ENCODE measurements at places on chromosomes 11 and 22.

GRCh38 chr22:35892192-35892591, 136.4 kb downstream of the RBFOX2 start:
- no peak for DNase-seq

DNA sequence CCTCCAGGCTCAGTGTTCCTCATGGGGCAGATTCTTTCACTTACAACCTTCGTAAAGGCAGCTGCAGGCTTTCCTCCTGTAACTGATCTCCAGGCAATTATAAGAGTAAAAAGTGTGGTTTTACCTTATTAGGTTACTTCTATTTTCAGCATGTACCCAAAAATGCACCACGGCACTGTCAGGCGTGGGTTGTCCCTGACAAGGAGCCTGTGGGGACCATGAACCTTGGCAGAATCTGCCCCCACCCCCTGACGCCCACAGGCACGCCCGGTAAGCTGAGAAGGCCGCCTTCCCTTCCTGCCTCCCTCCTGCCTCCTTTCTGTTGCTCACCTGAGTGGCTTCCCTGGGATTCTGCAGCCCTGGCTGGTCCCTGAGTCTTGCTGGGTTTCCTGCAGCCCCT, 1383.3 kb downstream of the TBC1D22A start:
- DNase-seq: no peak

DNA sequence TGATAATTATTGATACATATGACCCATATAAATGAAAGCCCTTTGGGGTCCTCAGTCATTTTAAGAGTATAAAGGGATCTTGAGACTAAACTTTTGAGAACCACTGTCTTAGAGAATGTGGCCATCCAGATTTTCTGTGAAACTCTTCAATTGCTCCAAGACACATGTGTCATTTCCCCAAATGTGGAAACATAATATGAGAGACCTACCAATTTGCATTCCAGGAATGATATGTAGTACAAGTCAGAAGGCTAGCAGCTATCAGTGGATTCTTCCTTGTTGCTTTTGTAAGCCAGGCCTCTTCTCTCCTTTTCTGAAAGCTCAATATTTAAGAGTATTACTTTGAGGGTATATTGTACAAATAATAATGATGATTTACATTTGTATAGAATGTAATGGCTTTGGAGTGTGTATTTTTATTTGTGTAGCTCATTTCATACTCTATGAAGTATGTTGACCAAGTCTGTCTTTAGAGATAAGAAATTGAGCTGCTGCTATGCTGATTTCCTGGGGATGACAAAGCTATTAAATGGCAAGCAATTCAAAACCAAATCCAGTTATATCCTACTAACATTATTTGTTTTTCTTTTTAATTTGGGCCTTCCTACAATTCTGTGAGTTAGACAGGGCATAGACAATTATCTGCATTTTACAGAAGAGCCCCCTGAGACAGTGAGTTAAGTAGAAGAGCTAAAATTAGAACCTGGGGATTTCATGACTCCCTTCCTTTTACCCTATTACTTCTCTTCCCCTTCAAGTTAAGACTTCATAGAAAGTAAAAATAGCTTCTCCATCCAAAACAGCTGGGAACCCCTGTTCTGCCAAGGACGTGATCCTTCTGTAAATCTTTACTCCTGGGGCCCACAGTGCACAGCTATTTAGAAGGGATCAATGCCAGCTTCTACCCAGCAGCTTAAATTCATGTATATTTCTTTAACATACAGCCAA, 131.9 kb downstream of the WNT11 start:
- no peak for DNase-seq

DNA sequence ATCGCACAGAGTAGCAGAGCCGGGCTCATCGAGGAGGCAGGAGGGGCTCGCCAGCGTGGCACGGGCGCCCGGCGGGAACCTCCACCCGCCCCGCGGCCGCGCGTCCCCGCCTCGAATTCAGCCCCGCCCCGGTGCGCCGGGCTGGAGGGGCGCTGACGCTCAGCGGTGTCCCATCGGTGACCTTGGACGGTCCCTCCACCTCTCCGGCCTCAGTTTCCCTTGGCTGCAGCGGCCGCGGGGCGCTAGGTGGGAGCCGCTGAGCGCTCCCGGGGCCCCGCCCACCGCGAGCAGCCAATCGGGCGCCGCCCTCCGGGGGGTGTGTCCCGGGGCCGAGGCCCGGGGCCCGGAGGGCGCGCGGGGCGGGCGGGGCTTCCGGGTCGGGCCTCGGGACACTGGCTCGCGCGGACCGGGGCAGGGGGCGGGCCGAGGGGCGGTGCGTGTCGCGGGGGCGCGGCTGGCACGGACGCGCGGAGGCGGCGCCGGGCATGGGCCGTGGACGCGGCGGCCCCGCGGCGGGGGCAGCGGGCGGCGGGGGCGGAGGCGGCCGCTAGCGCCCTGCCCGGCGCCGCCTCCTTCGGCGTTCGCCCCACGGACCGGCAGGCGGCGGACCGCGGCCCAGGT, at the start of gene PPARA:
Gene PPARA (plus strand): TSS at position 493 of the 621 bp plus-strand sequence. CDS start 47,858 bp downstream, outside the sequence.
- peak; percentile 49 for DNase-seq

- DNase-seq: no peak
These were observed 2.7 kb downstream of the MDK start for GRCh38 chr11:46383974-46384701.

DNA sequence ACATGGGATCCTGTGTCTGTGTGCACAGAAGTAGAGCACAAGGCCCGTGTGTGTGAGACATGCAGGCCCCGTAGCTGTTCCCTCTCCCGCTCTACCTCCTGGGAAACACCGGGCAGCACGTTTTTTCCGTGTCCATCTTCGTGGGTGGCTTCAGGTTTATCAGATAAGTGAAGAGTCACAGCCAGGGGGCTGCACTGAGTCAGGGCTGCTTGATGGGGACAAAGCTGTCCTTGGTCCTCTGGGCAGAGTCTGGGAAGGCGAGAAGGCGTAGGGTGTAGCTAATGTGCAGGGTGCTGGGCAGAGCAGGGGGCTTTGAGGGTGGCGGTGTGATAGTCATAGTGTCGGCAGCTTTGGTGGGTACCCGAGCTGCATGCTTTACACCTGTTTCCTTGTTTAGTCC, 23.7 kb downstream of the INCENP start:
- no peak for DNase-seq

GRCh38 chr22:31130873-31131272, 8.1 kb downstream of the INPP5J start:
- DNase-seq: no peak

GRCh38 chr22:46104881-46105493, 45.3 kb upstream of the PPARA start:
- DNase-seq: no peak

GRCh38 chr11:103586756-103587155, 449.7 kb upstream of the DDI1 start:
- DNase-seq: no peak

DNA sequence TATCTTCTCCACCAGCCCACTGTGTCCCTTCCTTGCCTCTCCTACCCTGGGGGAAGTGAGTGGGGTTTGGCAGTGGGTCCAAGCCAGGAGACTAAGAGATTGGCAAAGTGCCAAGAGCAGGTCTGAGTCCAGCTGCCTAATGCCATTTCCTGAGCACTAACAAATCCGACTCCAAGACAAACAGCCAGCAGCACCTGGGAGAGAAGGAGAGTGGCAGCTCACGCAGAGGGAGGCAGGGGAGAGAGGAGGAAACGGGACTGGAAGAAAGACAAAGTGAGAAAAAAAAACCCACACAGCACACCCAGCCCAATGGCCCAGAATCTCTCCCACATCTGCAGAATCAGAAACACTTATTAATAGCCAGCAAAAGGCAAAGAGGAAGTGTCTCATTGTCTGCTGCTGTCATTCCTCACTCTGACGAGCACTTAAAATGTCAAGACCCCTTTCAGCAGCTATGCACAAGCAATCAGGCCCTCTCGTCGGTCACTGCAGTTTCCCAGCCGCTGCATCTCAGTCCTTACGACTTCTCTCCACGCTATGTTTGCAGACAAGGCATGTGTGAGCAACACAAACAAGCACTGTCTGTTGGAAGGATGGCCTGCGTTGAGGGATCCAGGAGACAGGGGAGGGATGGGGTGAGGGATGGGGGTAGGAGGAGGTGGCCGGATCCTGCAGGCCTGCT, 558.4 kb upstream of the CADM1 start:
- no peak for DNase-seq

- no peak for DNase-seq
These were observed 561 bp downstream of the TRMT112 start for GRCh38 chr11:64316672-64317324.

- no peak for DNase-seq
These were observed 36.5 kb upstream of the TOLLIP start for GRCh38 chr11:1345737-1346513.

- DNase-seq: no peak
These were observed 534 bp downstream of the RBFOX2 start for GRCh38 chr22:36027935-36028645.

GRCh38 chr22:19629720-19630419, 84.4 kb upstream of the SEPTIN5 start:
- DNase-seq: peak; percentile 65

DNA sequence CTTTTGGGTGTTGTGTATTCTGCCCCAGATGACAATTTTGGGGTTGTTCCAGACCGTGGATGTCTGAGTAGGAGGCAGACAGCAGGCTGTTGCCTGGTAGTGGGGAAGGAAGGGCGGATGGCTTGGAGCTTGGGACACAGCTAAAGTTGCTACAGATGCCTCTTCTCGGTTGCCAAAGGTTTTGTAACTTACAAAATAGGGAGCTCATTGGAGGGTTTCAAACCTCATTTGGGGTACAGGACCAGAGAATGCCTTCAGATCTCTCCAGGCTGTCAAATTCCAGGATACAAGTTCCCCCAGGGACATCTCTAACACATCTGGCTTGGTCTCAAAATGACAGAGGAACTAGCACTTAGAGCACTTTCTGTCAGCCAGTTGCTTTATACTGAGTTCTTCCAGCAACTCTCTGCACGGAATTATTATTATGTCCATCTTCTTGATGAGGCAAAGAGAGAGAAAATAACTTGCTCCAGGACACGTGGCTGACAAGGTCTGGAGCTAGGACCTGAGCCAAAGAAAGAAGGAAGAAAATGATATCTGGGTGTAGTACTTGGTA, 56.0 kb downstream of the SLC1A2 start:
- no peak for DNase-seq

GRCh38 chr22:47064416-47064815, 302.0 kb downstream of the TBC1D22A start:
- DNase-seq: no peak

- no peak for DNase-seq
These were observed 310.2 kb downstream of the DLG2 start for GRCh38 chr11:85316967-85317366.

GRCh38 chr11:65524741-65525545, at the start of gene SCYL1:
TSS of gene SCYL1 (plus strand) at chr11:65525083. CDS start at chr11:65525154, 71 bp downstream.
- peak; percentile 46 for DNase-seq

DNA sequence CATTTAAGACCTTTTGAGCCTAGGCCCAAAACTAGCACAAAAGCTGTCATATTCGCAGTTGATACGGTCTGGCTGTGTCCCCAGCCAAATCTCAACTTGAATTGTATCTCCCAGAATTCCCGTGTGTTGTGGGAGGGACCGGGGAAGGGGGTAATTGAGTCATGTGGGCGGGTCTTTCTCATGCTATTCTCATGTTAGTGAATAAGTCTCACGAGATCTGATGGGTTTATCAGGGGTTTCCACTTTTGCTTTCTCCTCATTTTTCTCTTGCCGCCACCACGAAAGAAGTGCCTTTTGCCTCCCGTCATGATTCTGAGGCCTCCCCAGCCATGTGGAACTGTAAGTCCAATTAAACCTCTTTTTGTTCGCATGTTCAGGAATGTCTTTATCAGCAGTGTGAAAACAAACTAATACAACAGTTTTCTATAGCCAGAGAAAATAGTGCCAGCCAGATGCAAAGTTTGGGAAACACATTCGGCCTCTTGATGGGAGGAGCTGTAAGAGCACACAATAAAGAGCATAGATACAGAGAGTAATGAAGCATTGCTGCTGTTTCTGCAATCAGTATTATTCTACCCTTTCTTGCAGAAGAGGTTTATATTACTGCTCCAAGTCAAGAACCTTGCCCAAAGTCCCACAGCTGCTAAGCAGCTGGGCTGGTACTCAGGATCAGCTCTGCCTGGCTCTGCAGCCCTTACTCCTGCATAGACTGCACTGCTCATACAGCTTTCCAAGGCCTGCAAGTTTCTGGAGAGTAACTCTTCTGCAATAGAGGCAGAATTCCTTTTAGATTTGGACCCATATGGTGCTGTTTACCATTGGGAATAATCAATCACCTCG, 2.0 kb upstream of the ZNF195 start:
- DNase-seq: no peak

DNA sequence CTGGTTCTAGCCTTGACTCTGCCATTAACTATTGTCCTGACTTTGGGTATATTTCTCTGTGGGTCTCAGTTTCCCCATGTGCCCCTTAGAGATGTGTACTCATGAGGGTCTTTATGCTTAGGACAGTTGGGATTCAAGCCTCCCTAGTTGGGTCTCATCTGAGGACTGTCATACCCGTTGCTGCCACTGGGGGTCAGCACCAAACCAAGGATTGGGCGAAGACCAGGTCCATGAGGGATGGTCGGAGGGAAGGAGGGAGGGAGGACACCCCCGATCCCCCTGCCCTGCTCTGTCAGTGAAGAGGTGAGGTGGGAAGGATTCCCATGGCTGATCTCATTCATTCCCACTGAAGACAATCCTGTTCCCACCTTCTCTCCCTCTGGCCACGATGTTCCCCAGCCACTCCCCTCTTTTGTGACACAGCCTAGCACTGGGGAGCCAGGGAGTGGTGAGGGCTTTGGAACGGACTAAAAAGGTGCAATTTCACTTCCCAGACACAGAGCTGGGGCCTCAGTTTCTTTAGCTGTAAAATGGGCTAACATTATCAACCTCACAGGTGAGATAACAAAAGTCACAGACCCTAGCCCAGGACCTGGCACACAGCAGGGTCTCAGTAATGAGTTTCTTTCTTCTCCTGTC, 12.4 kb upstream of the KLHL35 start:
- no peak for DNase-seq

- DNase-seq: no peak
These were observed 99.3 kb downstream of the FDX1 start for GRCh38 chr11:110529043-110529442.

DNA sequence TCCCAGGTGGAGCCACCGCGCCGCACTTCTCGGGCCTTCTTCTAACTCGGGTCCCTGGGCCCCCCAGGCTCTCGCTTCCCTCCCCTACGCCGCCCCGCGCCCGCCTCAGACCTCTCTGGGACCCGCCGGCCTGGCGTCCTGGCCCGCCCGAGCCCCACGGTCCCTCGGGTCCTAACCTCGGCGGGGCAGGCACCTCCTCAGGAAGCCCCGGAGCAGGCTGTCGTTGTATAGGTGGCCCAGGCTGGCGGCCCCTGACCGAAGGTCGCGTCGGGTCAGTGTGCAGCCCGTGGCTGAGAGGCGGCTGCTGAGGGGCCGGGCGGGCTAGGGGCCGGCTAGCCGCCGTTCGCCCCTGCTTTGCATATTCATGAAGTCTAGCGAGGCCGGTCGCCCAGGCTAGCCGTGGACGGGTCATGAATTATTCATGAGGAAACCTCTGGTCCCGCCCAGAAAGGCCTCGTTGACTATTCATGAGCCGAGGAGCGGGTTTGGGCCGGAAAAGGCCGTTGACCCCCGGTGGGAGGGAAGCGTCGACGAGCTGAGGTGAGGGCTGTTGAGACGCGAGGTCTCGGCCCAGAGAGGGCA, at the start of gene HORMAD2:
Gene HORMAD2 (plus strand): TSS at position 513 of the 582 bp plus-strand sequence. CDS start 13,489 bp downstream, outside the sequence.
- no peak for DNase-seq

DNA sequence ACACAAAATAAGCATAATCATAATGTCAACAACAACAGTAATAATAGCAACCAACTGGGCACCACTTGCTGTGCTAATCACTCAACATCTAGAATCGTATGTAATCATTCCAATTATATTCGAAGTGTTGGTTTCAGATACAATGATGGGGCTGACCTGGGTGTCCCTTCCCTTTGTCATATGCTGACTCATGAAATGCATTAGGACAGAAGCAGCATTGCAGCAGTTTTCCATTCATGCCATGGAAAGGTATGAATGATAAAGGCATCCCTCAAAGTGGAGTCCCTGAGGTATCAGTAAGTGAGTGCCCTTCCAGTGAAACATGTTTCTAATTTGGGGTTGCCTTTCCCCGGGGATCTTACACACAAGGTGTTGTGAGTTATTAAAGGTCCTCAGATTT, 46.3 kb upstream of the ANO3 start:
- DNase-seq: no peak
